ENCODE measurements at places on chromosomes 1 and 21. TPM values are rescaled to one million over a fixed set of nuclear protein-coding genes. Genes with fewer than 3 reads are reported as not detected.

SAMSN1 gene
- 3.0 TPM for total RNA-seq

CYYR1 gene
- 1.8 TPM for total RNA-seq

REN gene
- total RNA-seq = not detected

METTL18 gene
- total RNA-seq = 3.4 TPM

RGS13 gene
- total RNA-seq = not detected

NEGR1 gene
- total RNA-seq = 0.31 TPM

CA6 gene
- not detected for total RNA-seq

SELL gene
- total RNA-seq = 1.3 TPM

C1QTNF12 gene
- total RNA-seq = not detected

PLA2G2D gene
- not detected for total RNA-seq

ZRANB2 gene
- total RNA-seq = 19.3 TPM

CYP4X1 gene
- total RNA-seq = 2.2 TPM

FHL3 gene
- total RNA-seq = 1.9 TPM

PROK1 gene
- total RNA-seq = not detected

Measured in right lobe of liver (tissue), 6 donors.